Stimulated activated CD4-positive, alpha-beta T cell treated with anti-CD3 and anti-CD28 coated beads, Interleukin-12 subunit alpha, Interleukin-12 subunit beta, amount 100 ng/mL, for 24 hours (primary cell): ENCODE measurements at places on chromosomes 3 and 15.

DNA sequence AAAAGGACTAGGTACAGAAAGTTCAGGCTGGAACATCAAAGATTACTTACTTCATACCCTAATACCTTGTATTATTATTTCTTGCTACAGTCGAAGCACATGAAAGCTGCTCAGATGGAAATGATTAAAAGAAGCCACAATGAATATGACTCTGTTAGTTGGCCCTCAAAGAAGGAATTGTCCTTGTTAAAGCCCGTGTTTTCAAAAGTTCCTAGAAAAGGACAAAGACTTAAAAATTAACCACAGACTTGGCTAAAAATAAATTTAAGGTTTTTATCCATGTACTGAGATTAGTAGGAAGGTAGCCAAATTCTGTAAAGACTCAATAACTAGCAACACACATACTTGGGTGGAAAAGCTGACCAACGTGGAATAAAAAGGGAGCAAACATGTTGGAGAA lies 251.0 kb upstream of the RARB start:
- no peak for DNase-seq

- DNase-seq: no peak
These were observed 313.6 kb upstream of the TLE3 start for GRCh38 chr15:70411143-70411863.

- DNase-seq: no peak
These were observed 60.0 kb downstream of the RPL22L1 start for GRCh38 chr3:170809975-170810357.

GRCh38 chr3:73743551-73743950 lies 118.8 kb upstream of the PDZRN3 start:
- DNase-seq: no peak

DNA sequence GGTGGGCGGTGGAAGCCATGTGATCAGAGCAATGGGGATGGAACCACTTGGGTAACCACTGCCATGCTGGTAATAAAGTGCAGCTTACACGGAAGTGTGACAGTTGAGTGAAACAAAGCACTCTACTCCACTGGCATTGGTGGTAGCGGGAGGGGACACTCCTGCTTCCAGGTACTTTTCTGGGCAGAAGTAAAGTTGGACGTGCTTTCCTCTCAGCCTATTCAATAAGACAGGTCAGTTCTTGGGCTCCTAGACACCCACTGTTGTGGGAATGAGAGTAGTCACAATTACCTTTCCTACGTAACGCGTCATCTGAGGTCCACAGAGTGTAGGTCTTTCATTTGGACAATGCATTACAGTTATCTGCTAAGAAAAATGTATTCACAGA lies 51.7 kb upstream of the CHD2 start:
- DNase-seq: no peak

GRCh38 chr15:59528961-59529402 lies 82.6 kb upstream of the GCNT3 start:
- DNase-seq: peak; percentile 43

DNA sequence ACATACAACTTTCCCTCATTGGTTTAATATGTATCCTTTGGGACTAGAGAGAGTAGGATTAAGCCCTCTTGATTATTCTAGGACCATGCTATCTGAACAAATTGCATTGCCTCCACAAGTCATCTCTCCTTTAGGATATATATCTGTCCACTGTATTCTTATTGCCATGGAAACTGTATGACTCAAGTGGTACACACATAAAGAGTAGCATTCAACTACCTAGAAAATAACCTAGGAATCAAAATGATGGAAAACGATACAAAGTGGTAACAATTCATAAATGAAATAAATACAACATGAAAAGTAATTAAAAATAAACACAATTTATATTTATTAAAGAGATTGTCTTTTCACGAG lies 212.1 kb upstream of the P2RY1 start:
- DNase-seq: no peak

DNA sequence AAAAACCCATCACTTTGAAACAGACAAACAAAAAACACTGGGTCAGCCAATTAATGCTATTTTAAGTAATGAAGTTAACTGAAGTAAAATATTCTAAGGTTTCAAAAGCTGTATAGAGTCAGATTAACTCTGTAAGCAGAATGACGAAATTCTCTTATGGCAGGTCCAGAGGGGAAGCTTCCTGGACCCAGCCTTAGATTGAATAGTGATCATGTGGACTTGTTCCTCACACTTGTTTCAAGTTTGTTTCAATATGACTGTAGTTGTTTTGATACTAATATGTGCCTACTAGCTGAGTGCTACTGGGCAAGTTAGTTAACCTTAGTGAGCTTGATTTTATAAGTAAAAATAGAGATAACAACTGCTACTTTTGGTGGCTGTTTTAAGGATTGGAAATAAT lies 32.6 kb downstream of the PLS1 start:
- no peak for DNase-seq

GRCh38 chr3:112303764-112304325 lies 9.8 kb upstream of the SLC9C1 start:
- no peak for DNase-seq

DNA sequence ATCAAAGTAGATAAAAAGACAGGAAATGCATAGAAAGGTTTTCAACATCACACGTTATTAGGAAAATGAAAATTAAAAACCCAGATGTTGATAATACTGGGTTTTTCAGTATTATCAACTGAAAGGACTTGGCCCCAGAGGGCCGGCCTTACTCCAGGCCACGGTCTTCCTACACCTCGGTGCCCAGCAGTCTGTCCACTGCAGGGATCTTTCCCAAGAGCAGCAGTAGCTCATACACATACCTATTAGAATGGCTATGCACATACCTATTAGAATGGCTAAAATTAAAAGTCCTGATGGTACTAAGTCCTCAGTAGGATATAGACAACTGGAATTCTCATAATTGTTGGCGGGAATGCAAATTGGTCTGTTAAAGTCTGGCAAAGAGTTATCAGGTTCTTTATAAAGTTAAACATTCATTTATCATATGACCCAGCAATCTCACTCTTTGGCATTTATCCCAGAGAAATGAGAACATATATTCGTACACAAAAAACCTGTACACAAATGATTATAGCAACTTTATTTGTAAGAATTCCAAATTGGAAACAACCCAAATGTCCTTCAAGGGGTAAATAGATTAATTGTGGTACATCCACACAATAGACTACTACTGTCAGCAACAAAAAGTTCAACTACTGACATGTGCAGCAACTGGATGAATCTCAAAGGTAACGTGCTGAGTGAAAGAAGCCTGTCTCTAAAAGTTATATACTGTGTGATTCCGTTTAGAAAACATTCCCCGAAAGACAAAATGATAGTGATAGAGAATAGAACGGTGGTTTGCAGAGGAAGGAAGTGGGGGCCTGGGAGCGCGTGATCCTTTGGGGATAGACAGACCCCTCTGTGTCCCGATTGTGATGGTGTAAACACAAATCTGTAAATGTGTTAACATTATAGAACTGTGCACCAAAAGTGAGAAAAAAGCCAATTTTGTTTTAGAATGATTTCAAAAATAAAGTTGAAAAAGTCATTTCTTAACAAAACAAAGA lies 62.3 kb downstream of the MCTP2 start:
- no peak for DNase-seq

DNA sequence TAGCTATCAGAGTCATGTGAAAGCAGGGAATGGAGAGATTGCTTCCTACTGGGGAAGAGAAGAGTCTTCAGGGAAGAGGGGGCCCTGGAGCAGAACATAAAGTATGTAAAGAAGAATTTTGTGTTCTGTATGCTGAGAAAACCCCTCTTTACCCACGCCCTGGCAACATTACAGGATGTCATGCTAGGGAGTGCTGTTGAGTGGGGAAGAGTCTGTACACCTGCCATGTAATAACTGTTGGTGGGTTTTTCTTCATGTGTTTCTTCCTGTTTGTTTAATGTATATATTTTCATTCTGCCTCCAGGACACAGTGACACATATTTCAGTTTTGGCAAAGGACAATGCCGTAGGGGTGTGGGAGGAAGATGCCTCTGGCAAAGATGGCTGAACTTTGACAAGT lies 122.8 kb upstream of the LPP start:
- no peak for DNase-seq

DNA sequence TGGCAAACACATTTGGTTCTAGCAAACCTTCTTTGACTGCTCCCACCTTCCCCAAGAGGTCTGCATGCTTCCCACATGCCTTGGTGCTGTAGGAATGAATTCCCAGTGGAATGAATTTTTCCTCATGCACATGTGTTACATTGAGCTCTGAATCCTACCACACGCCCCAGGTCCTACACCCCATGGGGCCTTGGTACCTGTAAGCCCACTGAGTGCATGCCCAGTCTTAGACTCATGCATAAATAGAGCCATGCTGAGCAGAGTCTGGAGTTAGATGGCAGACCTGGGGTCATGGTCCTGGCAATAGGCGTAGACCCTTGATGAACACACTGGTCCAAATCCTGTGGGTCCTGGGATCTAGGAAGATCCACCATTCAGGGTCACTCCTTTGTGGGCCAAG lies 81.8 kb downstream of the EPHB1 start:
- DNase-seq: no peak

DNA sequence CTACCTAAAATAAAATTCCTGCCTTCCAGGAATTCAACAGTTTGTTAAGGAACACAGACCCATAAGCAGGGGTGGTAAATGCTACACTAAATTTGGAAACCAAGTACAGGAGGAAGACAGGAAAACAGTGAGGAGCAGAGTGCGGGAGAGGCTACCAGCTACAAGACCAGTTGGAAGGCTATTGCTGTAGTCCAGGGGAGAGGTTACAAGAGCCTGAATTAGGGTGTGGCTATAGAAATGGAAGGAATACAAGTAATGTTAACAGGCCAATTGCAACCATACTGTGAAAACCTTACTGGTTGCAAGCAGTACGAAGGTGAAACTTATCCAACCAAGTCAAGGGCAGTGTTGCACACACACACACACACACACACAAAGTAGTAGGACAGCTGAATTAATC lies 880 bp upstream of the ARMC8 start:
- DNase-seq: no peak

DNA sequence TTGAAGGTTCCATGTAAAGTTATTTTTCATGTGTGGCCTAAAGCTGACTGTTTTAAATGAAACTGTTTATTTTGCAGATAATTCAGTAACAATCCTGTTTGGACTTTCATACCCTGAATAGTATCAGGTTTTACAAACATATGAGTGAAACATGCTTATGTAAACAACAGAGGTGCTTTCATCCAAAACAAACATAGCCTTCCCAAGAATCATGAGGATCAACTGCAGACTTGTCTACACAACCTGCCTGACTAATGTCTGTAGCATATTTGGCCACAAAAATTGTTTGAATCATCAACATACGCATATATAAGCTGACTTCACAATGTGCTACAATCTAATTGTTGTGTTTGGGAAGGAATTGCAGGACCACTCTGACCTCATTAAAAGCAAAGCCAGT lies 190.4 kb downstream of the DIPK2A start:
- no peak for DNase-seq

GRCh38 chr3:52231502-52232278 lies 6.2 kb upstream of the TLR9 start:
- DNase-seq: peak; percentile 86

DNA sequence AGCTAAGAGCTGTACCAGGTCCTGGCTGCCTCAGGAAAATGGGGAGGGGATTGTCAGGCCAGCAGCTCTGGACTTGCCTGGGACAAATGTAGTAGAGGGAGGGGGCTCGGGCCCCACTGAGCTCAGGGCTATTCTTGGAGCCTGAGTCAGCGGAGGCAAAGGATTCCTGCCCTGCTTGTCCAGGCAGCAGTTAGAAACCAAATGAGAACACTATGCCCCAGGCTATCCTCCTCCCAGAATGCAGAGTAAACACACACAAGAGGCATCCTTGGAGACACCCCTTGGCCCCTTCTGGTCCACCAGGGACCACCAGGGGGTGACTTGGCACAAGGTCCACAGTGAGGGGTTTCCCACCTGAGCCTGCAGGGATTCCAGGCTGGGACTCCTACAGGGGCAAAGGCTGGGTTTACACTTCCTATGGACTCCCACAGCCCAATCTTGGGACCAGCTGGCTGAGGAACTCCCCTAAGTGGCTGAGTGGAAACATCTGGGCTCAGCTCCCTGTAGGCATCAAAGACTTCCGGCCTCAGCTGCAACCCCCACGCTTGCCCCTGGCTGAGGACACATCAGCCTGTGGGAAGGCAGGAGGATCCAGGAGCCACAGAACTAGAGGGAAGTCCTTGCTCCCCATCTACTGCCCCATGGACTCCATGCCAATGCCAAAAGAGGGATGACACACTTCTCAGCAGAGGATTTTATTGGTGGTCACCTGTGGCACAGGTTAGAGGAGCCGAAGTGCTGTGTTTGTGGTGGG lies 3.4 kb upstream of the COL7A1 start:
- no peak for DNase-seq
